Umbilical cord (tissue), 2 donors: ENCODE measurements at places on chromosomes 12 and 14. TPM values are rescaled to one million over a fixed set of nuclear protein-coding genes. Genes with fewer than 3 reads are reported as not detected.

- no peak for DNase-seq
Observed at GRCh38 chr14:29810064-29810463, 117.6 kb downstream of the PRKD1 start.

DNA sequence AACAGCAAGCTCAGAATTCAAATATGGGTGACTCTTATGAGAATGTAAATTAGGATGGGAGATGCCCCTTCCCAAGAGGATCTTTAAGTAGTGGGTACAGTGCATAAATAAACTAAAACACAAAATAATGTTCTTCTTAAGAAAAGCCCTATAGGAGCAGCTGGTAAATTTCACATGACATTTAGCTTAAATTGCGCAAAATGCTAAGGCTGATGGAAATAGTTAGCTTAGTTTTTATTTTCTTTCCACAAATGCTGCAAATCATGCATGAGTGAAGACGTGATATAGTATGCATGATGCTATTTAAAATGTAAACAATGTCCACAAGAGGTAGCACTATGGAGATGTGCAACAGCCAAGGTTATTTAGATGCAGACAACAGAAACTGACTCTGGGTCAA lies 328.1 kb downstream of the ATP23 start:
- peak; percentile 70 for DNase-seq

DNA sequence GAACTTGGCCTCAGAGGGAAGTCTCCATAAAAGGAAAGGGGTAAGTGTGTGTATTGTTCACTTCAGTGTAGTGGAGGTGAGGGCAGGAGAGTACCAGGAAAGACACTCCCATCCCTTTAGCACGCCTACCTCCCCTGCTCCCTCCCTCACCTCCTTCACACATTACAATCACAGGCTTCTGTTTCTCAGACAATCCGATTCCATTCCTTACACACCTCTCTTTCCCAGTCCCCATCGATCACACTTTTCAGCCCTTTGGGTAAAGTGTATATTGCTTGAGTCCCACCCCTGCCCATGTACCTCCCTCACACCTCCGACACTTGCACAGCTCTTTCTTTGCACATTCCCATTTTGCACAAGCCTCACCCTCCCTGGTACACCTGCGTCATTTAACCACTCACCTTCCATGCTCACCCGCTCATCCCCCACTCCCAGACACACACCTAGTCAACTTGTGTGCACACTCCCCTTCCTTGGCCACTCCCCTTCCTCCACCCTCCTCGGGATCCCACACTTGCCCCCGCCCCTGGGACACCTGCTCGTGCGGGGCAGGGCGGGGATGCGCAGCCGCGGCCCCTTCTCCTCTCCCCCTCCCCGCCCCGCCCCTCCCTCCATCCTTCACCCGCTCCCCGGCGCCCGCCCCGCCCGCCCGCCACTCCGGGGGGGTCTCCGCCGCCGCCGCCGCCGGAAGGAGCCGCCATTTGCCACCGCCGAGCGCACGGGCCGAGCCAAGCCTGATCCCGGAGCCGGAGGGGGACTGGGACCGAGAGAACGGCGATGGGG lies at the start of gene MARCHF9:
TSS of gene MARCHF9 (plus strand) at position 693 of the 783 bp plus-strand sequence. CDS start 426 bp downstream, outside the sequence.
- DNase-seq, result peak; percentile 55

DNA sequence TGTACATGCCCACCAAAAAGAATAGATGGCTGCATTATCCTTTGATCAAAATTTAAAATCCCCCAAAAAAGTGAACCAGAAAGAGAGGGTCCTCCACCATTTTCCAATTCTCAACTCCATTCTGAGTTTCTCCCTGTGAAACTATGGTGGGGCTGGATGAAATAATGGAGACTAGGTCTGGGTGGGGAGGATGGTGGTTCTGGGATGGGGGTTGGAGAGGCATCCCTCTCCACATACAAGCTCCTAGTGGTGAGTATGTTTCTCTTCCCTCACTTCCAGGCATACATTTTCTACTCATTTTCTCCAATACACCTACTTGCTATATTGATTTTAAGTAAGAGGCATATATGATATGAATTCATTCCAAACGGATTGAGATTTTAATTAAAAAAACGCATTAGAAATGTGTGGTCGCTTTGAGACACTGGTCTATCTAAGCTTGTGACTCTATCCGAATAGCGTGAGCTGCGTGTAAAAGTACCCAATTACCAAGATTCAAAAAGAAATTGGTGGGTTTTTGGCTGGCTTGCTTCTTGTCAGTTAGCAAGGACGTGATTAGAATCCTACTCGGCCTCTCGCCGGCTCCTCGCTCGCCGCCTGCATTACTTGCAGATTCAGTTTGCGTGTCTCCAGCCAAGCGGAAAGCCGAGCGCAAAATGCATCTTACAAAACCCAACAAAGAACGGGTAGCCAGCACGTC lies 3.4 kb downstream of the ASCL1 start:
- DNase-seq, result peak; percentile 4

MFAP5 gene
- 53.0 TPM for total RNA-seq
